Upper lobe of left lung (tissue), 6 donors: ENCODE measurements at places on chromosomes 4 and X.

GRCh38 chrX:5586726-5587125, 641.9 kb downstream of the NLGN4X start:
- no peak for DNase-seq

DNA sequence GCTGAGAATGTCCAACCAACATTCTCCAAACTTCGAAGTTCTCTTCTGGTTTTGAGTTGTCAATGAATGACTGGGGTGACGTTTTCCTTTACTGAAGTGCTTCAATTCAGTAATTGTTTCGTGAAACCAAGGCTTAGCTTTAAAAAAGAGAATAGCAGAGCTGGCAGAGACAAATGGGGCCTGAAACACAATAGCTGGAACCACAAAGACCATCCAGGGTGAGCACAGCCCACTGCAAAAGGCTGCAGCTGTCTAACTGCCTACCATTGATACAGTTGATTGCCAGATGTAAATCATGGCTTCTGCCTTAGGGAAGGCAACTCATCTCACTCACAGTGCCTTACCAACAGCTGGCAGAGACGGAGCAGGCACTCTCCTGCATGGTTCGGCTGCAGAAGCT, 78.7 kb upstream of the ZNF518B start:
- no peak for DNase-seq

DNA sequence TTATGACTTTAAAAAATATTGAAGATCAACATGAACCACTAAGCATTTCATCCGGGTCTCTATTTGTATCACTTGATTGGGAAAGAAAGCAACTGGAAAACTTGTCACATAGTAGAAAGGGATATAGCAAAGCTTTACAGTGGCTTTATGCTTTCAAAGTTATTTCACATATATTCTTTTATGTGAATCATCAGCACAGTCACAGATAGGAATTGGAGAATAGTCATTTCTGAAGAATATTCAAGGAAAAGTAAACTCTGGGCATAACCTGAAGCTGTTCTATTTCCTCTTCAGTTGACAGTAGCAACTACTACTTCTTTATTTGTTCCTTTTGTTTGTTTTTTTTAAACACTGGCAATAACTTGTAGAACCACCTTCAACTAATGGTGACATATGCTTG, 50.5 kb downstream of the MND1 start:
- no peak for DNase-seq

DNA sequence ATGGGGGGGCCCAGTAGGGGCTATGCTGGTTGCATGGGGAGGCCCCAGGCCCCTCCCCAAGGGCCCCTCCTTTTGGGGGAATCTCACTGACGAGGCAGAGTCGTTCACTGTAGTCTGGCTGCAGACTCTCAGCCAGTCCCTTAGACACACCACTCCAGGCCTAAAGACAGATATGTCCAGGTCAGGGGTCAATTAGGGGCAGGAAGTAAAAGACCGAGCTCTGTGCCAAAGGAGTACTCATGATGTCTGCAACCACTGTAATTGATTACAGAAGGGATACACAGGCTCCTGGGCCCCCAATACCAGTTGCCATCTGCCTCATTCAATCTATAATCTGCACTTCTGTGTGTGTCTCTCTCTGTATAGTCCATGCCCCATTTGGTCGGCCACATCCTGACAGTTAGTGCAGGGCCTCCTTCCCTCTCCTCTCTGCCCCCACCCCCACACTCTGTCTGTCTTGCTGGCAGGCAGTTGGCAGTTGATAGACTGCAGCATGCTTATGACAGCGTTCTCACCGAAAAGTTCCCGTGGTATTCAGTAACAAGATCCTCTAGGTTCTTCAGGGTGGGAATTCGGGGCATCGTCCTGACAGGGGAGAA, 1.3 kb upstream of the CXorf65 start:
- DNase-seq: no peak
